ENCODE measurements at places on chromosomes 3 and 15.

GRCh38 chr15:69456208-69457166 is 3.9 kb downstream of the RPLP1 start:
- DNase-seq = no peak

GRCh38 chr3:194998948-194999347 is 272.0 kb downstream of the XXYLT1 start:
- peak; percentile 82 for DNase-seq

GRCh38 chr3:16377847-16378302 is 112.9 kb downstream of the OXNAD1 start:
- no peak for DNase-seq

DNA sequence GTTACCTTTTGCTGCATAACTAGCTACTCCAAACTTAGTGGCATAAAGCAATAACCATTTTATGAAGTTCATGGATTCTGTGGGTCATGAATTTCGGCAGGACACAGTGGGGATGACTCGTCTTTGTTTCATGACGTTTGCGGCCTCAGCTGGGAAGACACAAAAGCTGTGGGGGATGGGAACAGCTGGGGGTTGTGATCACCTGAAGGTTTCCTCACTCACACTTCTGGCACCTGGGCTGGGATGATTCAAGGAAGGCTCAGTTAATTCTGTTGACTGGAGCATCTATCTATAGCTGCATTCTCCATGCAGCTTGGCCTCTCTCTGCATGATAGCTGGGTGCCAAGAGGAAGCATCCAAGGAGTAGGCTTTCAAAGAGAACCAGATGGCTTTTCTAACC is 332.8 kb downstream of the ULK4 start:
- DNase-seq = no peak

DNA sequence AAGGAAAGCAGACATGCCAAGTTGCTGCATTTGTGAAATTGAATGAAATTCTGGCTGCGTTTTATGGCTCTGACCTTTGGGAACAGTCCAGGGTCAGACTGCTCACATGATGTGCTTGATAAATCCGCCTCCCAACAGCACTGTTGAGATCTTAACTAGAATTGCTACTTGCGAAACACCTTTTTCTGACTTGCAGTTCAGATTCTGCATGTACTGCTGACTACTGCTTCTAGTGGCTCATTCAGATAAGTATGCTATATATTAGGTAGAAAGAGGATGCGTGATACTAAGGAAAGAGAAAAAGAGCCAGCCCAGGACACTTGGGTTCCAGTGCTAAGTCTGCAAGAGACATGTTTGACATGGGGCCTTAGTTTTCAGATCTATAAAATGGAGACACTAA is 129.4 kb downstream of the LPP start:
- no peak for DNase-seq

DNA sequence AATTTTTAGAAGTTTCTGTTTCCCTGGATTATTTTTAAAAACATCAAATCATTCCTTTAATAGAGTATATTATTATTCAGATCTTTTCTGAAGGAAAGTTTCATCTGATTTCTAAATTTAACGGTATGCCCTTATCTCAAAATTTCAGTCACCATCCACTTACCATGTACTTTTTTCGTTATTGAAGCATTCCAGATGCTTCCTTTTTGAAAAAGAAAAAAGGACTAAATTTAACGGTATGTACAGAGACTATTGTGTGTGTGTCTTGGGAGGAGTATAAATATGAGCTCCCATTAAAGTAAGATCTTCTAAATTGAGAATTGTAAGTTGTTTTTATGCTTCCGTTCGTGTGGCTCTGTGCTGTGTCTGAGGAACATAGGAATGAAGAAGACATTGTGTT is 517.4 kb upstream of the GOLIM4 start:
- no peak for DNase-seq

Data from vagina (tissue), 2 donors.